ENCODE measurements at places on chromosomes 3 and 15.

DNA sequence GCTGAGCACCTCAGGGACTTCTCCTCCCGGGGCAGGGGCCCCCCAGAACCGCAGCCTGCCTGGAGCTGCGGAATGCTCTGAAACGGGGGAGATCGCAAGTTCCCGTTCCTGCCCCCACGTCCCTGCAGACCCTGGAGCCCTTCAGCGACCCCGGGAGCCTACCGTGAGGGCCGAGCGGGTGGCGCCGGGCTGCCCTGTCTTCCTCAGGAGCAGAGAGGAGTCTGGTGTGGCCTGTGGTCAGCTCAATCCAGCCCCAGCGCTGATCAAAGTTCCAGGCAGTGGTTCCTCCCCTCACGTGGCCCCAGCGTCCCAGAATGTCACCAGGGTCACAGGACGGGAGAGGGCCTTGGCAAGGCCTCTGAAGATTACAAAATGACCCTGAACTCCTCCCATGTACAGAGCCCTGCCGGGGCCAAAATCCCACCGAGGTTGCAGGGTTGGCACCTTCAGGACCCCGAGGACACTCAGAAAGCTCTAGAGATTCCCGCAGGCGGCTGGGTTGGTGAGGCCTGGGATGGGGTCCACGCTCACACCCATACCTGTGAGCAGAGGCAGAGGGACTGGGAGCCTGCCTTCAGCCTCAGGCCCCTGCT, at the start of gene CPN2:
TSS of gene CPN2 (minus strand) at position 249 of the 593 bp plus-strand sequence. CDS start 8,626 bp downstream, outside the sequence.
- DNase-seq: no peak

GRCh38 chr3:18069568-18069967, 327.1 kb upstream of the TBC1D5 start:
- DNase-seq: no peak

DNA sequence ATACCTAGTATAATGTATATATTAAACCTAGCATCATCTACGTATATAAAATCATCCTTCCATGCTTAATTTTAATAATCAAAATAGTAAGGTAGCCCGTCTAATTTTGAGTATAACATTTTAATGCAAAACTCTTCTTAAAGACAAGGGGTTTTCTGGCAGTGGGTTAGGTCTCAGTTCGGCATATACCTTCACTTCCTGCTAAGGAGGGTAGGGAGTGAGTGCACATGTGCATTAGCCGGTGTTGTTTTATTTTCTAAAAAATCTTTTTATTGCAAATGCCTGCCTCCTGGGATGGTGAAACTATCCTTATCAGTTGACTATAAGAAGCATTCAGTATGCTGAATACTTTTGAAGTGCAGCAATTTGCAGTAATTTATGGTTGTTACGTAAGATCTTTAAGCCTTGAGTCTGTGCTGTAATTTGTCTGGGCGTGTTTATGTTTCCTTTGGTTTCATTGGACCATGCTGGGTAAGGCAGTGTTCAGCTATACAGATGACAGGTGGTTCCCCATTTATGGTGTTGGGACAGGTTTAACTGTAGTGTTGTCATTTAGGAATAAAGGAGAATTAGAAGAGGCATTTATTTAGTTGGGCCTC, 11.7 kb downstream of the ARHGEF26 start:
- no peak for DNase-seq

GRCh38 chr3:197356275-197356674, 57.9 kb upstream of the DLG1 start:
- no peak for DNase-seq

- no peak for DNase-seq
These were observed 80.8 kb upstream of the FHIT start for GRCh38 chr3:61331929-61332552.

GRCh38 chr15:83549623-83550022, 102.5 kb downstream of the SH3GL3 start:
- no peak for DNase-seq

GRCh38 chr3:195182470-195182795, 88.5 kb downstream of the XXYLT1 start:
- DNase-seq: no peak

- DNase-seq: no peak
These were observed 24.4 kb upstream of the TMC3 start for GRCh38 chr15:81398456-81398855.

GRCh38 chr15:40048211-40048792, 9.3 kb upstream of the SRP14 start:
- DNase-seq: no peak

GRCh38 chr15:57310876-57311275, 65.4 kb upstream of the CGNL1 start:
- no peak for DNase-seq

DNA sequence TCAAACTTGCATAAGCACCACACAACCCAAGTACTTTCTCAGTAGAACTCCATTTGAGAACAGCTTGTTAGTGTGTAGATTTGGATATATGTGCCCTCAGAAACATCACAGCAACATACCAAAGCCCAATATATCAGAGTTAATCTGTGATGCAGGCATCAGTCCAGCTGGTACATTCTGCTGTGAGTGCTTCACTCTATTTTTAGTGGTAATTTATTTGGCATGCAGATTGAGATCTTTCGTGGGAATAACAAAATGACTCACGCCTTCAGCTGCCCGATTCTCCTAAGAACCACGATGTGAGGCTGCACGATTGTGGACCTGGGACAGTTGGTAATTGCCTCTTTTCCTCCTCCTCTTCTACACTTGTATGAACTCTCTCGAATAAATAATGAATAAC, 730.7 kb downstream of the SQOR start:
- DNase-seq: no peak

DNA sequence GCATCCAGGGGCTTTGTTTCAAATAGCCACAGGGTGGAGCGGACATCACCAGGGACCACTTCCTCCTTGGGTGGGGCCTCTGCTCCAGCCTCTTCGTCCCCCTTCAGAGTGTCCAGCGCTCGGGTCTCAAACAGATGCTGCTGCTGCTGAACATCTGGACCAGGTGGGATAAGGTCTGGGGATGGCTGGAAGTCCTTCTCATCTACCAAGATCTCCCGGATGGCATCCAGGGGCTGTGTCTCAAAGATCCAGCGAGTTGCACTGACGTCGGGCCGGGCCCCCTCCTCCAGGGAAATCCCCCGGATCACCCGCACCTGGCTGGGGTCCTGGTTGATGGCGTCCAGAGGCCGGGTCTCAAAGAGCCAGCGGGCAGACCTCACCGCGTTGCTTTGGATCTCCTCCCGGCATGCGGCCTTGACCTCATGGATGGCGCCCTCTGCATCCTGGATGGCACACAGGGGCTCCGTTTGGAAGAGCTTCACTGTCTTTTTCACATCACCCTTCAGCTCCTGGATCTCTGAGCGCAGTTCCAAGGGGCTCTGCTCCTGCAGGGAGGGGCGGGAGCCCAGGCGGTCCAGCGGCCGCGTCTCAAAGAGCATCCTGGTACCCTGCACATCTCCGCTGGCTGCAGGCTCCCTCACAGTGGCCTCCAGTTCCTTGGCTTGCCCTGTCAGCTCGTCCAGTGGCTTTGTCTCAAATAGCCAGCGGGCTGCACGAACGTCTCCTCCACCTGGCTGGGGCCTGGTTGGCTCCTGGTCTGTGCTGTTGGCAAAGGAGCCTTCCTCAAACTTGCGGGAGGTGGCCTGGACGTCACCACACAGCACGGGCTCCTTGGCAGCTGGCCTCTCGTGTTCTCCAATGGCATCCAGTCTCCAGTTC, 3.9 kb downstream of the XIRP1 start:
- no peak for DNase-seq

DNA sequence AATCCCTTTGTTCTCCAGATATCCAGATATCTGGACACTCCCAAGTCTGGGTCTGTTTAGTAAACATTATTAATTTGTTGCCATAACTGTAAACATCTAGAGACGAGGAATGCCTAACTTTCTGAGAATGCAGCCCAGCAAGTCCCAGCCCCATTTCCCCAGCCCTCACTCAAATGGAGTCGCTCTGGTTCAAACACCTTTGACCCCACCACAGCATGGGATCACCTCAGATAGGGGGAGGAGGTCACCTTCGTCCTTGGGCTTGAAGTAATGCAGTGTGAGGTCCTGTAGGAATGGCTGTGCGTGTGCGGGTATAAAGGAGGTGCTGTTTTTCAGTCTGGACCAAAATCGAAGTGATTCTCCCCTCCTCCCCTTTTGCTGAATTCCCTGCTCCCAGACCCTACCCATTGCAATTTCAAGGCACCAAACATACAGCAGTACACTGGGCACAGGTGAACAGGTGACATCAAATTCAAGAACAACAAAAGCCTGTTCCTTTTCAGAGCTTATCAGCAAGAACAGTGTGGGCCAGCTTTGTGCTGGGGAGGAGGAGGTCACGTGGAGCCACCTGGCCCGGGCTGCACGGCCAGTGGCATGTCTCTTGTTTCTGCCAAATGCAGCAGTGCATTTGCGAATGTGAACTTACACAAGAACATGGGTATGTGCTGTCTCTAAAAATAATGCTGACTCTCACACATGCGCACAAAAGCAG, 57.5 kb upstream of the TRPM1 start:
- DNase-seq: no peak

- no peak for DNase-seq
These were observed 393.5 kb upstream of the TBL1XR1 start for GRCh38 chr3:177590826-177591225.

GRCh38 chr15:69873807-69874206, 223.9 kb downstream of the TLE3 start:
- DNase-seq: no peak

DNA sequence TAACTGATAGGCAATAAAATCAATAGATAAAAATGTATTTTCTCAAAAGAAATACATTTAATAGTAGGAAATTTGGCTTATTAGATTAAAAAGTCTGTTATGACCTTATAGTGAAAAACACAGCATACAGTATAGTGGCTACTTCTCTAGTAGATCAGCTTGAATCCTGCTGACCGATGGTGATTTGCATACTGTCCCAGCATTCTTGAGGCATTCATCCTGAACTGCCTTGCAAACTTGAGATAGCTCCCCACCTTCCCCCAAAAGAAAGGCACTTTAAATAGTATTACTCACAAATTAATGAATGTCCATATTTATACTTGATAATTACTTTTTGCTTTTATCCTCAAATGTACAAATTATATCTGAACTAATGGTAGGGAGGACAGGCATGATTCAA, 6.7 kb downstream of the CHMP2B start:
- DNase-seq: no peak

DNA sequence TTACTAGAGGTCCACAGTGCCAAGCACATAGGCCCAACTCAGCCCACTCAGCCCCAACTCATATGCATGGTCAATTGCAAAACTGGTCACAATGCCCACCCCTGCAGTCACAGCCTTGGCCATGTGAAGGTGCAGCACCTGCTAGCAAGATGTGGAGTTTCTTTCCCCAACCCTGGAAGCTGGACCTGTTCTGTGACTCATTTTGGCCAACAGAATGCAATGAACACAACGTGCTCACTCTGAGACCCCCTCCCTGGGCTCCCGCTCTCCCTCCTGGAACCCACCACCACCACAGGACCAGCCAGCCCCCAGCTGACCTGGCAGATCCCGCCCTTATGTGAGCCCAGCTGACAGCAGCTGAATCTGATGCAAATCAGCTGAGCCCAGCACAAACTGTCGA, 34.4 kb downstream of the ALDH1L1 start:
- DNase-seq: no peak

DNA sequence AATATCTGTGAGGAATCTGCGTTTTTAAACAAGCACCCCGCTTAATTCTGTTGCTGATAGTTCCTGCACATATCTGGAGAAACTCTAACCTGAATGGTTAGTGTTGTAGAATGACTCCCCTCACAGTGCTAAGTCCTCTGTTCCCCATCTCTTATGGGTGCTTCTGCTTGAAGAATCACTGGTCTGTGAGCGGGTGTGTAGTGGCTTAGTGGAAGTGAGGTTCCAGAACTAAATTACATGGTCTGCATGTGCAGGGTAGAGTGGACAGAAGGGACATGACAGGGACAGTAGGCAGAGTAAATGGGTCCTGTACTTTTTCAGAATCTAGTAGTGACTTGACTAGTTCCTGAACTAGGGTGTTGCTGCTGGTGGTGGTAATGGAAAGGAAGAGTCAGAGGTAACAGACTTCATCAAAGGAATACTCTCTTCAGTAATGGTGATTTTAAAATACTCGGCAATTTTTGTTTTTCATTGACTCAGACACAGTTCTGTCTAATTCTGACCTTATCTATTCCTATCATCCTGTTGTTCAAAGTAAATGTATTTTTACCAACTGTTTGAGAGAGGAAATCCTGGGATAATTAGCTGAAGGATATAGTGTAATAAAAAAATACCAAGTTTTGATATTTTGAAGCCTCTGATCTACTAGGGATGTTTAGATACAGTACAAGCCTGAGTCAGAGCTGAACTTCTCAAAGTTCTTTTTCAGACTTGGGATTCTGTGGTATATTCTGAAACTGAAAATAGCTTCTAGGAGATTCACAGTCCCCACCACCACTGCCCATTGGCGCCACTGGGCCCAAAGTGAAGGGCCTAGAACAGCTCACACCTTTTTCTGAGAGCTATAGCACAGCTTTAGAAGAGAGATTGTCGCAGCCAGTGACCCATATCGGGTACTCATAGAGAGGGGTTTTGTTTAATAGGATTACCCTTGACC, 55.5 kb downstream of the FNDC3B start:
- DNase-seq: no peak

DNA sequence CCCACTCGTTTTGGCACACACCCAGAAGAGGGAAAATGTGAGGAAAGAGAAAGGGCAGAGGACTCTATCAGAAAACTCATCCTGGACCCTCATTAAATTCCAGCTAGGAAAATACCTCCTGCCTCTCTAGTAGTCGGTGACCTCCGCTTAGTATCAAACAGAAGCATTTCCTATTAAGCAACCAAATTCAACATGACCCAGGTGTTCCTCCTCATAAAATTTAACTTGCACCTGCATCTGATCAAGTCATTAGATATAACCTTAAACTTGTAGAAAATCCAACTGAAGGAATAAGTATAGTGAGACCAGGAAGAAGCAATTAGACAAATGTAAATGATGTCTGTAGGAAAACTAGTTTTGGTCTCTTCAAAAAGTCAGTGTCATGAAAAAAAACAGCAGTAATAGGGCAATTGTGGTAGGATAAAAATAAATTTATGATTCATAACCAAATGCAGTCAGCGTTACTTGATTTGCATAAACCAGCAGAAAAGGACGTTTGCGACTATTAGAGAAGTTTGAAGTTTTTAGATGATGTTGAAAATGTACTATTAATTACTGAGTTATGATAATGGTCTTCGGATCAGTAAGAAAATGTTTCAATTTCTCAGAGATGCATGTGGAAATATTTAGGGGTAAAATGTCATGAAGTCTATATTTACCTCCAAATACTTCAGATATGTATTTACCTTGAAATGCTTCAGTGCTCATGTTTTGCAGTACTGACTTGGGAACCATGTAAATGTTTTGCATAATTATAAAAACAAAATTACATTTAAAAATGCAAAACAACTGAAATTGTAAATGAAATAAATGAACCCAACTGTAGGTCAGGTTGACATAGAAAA, 44.6 kb downstream of the LDHAL6B start:
- no peak for DNase-seq

GRCh38 chr3:140151321-140151720, 216.3 kb downstream of the CLSTN2 start:
- no peak for DNase-seq

GRCh38 chr3:32959371-32959770, 7.9 kb downstream of the CCR4 start:
- no peak for DNase-seq

- no peak for DNase-seq
These were observed 2.2 kb downstream of the INAFM2 start for GRCh38 chr15:40325700-40326099.

GRCh38 chr3:141240286-141240685, 8.7 kb downstream of the PXYLP1 start:
- DNase-seq: no peak

- DNase-seq: no peak
These were observed 56.8 kb upstream of the INSYN1 start for GRCh38 chr15:73809728-73810501.
